NT2/D1 (cell line): ENCODE measurements at places on chromosomes 3 and 15.
A peak's percentile ranks its signal among the peaks of the same experiment; 100 is the strongest.

GRCh38 chr3:172135820-172136219, 96.4 kb downstream of the FNDC3B start:
- DNase-seq: no peak

DNA sequence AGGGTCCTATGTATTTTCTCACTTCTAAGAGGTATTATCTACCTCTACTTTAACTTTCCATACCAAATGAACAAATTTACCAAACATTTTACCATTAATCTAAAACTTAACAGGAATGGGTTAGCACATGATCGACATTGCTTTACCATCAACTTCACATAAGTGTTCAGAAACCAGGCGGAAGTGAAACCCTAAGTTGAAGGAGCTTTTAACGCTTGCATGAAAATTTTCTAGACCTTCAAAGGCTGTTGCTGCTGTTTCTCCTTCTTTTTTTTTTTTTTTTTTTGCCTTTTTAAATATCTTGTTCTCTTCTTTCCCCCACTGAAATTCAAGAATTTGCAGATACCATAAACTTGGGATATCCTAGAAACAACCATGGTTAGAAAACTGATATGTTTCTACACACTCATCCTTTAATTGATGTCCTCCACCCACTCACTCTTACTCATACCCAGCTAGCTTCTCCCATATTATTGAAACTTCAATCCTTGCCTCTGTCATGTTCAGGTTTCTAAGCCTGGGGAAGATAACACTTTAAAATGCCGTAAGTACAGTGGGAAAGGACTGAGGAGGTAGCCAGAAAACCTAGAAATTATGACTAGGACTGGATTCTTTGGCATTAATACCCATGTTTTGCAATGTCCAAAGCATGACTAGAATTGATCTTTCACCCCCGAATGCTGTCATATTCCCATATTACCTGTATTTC, 24.7 kb downstream of the MYO5A start:
- DNase-seq: no peak

- no peak for DNase-seq
Measured at GRCh38 chr3:38616111-38616510, 33.4 kb downstream of the SCN5A start.

DNA sequence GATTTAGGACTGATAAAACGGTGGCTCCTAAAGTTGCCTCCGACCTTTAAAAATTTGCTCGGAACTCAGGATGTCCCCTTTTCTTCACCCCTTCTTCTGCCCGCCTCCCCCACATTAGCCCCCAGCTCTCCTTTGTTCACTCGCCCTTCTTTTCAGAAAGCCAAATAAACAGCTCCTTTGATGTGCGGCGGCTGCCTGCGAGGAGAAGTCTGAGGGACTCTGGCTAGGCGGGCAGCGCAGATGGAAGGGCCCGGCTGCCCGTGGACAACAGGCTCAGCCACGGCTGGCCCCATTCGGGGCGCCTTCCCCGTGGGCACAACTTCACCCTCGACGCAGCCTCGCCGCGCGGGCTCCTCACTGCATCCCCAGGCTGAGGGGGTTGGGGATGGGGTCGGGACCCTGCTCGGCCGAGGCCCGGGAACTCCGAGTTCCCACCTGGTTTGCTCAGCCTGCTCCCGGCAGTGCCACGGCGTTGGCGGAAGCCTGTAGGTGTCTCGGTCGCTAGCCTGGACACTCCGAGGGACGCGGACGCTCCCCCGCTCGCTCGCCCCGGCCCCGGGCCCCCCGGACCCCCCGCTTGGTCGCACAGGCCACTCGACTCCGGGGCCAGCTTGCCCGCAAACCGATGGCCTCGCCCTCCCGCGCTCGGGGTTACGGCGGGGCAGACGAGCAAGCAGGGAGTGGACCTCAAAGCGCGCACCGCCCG, 897 bp upstream of the TLE3 start:
- no peak for DNase-seq

GRCh38 chr3:24062916-24063315, 117.8 kb downstream of the NR1D2 start:
- DNase-seq: no peak

DNA sequence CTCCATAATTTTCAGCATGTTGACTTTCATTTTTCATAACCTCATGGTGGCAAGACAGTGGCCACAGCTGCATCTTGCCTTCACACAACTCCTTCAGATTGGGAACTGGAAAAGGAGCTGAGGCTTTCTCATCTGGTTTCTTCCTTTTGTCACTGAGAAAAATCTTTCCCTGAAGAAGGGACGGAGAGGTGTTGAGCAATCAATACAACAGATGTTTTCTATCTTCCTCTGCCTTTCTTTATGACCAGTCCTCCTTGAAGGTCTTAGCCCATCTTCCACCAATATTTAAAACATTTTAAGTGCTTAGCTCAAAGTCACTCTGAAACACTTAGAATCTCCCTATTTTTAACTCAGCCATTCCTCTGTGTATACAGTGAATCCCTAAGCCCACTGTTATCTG, 11.9 kb downstream of the ZNF660 start:
- no peak for DNase-seq

DNA sequence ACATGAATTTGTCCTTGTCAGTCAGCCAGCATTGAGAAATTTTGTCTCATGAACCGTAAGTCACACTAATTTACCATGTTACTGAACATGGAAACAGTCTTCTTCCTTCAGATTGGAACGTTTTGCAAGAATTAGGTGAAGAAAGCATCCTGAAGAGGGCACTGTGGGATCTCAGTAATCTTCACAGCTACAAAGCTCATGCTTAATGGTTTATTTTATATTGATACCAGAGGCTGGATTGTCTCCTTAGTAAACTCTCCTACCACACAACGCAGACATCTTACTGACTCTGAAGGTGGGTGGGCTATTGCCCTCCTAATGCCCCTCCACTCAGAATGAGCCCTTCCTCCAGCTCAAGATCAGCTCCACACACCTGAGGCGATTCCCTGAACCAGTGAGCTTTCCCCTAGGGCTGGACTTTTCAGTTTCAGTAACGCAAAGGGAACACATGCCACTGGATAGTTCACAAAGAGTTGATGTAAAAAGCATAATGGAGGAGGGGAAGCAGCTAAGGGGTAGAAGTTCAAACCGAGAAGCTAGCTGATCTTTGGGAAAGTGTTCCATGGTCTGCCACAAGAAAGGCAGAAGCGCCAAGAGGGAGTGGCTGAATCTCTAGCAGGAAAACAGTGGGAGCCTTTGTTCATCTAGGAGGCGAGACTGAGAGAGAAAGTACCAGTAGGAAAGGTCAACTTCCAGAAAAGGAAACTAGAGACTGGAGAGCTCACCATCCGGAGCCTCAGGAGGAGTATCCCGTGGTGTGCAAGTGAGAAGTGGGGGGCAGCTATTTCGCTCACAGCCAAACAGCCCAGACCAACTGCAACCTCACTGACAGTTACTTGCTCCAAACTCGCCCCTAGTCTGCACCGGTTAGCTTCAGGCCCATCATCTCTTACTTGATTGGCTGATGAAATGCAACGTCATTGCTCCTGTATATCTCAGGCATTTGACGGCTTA, at the start of gene SLC9C1:
Gene SLC9C1 (minus strand): TSS at position 849 of the 954 bp plus-strand sequence. CDS start 7,425 bp downstream, outside the sequence.
- DNase-seq: peak; percentile 64

- DNase-seq: no peak
Measured at GRCh38 chr3:60746695-60747416, 504.4 kb downstream of the FHIT start.

GRCh38 chr3:60573494-60573893, 677.8 kb downstream of the FHIT start:
- no peak for DNase-seq

DNA sequence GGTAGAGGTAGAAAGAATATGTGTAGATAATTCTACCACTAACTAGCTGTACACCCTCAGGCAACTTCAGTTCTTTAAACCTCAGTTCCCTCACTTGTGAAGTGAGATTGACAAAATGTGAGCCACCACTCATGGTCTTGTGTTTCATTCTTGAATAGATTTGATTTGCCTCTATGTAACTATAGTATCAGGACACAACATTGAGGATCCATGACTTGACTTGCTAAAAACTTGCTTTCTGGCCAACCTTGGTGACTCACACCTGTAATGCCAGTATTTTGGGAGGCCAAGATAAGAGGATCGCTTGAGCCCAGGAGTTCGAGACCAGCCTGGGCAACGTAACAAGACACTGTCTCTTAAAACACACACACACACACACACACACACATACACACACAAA, 115.8 kb upstream of the FLNB start:
- no peak for DNase-seq

DNA sequence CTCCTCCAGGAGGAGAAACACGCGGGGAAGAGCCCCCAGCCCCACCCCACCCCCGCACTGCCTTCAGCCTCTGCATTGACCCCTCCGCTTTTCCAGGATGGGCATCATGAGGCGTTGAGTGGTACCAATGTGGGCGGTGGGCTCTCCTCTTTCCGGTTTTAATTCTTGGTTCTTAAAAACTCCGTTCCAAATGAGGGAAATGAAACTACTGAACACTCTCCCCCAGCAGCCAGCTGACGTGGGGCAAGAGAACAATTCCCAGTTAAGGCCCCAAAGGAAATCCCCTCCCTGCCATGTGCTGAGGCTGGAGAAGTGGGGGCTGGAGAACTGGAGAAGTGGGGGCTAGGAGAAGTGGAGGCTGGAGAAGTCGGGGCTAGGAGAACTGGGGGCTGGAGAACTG, 5.3 kb upstream of the NRROS start:
- DNase-seq: no peak

GRCh38 chr3:40582401-40583027, 57.8 kb downstream of the ZNF621 start:
- no peak for DNase-seq

DNA sequence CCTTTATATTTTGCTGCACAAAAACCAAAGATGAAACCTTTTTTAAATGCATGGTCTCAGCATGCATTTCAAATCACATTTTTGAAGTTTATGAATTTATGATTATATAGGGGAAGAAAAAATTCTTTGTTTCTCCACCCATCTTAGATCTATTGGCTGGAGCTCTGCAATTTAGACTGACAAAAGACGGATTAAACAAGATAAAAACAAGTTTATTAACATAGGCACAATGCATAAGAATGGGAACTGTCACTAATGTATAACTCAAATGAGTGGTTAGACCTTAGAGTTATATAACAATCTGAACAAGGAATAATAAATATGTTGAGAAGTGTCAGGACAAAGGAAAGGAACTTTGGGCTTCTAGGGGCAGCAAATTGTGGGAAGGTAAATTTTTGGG, 132.5 kb downstream of the SERPINI1 start:
- no peak for DNase-seq

DNA sequence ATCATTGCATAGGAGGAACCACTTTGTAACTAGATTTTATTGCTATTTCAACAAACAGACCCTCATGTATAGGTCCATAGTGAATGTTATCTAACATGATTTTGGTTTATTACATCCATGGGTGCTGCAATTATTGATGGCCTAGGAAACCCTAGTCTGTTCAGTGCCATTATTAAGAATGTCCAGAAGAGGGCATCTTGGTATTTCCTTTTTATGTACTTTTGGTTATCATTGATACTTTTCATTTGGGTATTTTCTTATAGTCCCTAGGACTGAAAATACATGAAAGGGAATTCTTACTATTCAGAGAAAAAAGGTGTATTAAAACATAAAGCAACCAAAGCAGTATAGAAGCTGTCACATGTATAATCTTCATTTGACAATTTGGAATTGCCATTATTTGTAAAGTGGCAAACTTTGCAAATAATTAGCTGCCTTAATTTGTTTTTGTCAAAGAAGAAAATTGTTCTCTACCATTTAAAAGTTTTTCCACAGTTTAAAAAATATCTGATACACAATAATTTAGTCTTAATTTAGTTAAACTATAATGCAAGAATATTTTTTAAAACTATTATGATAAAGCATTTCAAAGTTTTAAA, 48.7 kb downstream of the CNOT10 start:
- peak; percentile 15 for DNase-seq

DNA sequence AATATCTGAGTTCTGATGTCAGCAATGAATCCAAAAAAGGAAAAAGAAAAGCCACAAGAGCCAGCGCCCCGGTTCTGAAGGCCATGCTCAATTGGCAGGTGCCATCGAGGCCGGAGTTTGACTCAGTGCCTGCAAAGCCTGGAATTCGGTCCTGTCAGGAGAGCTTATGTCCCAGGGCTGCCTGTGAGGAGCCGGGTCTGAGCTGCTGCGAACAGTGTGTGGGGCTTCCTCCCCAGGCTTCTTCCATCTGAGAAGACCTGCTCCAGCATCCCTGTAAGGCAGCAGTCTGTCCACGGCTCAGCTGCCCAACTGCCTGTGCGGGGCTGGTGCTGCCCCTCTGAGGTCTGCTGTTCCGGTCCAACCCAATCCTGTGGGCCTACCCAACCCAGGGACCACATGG, 46.1 kb downstream of the ROPN1B start:
- DNase-seq: no peak

DNA sequence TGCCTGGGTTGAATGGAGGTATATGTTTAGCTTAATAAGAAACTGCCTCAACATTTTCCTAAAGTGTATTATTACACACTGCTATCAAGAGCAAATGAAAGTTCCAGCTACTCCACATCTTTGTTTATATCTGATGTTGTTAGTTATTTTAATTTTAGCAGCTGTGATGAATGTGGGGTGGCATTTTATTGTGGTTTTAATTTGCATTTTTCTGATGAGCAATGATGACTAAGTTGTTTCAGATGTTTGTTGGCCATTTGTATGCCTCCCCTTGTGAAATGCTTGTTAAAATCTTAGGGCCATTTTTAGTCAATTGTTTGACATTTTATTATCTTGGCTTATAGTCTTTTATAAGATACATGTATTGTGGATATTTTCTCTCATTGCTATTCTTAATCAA, 260.4 kb upstream of the SLCO3A1 start:
- no peak for DNase-seq

DNA sequence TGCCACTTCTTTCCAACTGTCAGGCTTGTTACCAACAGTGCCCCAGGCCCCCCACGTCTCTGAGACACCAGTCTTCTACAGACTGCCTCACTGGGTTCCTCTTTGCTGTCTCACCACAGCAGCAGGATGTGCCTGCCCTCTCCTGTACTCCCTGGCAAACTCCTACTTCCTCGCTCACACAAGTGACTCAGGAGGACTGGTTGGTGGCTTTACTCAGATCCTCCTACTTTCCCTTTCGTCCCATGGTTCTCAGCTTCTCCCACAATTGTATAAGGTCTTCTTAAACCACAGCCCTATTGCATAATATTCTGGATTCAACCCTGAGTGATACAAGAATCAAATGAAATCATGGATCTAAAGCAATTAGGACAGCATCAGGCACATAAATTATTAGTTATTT, 246.6 kb upstream of the PROK2 start:
- DNase-seq: no peak

- no peak for DNase-seq
Measured at GRCh38 chr3:111103807-111104206, 32.2 kb downstream of the NECTIN3 start.

DNA sequence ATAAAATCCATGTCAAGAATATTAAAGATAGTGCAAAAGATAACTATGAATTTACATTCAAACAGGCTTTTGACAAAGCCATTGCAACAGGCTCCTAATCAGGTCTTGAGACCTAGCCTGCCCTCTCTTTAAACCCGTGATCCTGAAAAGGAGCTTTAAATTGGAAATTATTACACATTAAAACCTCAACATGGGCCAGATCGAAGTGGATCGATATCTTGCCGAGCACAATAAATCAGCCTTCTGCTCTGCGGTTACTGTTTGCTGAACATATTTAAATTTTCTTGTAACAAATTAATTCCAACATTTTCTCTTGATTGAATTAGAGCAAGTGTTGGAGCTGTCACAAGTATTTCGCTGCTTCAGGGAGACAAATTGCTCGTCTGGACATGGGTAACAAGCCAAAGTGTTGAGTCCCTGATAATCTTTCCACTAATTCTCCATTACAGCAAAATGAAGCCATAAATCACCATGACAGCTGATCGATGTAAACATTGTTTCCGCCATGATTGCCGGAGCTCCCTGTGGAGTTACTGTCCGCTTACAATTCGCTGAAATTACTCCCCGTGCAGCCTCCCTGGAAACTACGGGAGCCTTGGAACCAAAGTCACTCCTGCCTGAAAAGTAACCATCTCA, 47.6 kb downstream of the SHOX2 start:
- DNase-seq: no peak
